Uterus (tissue), 4 donors: ENCODE measurements at places on chromosomes 6 and 20. TPM values are rescaled to one million over a fixed set of nuclear protein-coding genes. Genes with fewer than 3 reads are reported as not detected.
A peak's percentile ranks its signal among the peaks of the same experiment; 100 is the strongest.

- no peak overlapping the region for H3K4me3 ChIP-seq
- no peaks in the 10 kb centered on the region for H3K4me1 ChIP-seq
- H3K27me3 ChIP-seq, result no peaks in the 10 kb centered on the region
- H3K36me3 ChIP-seq, result no peaks in the 10 kb centered on the region
- DNase-seq, result no peak
- no peak overlapping the region for H3K27ac ChIP-seq
These were observed 124.9 kb downstream of the CCDC170 start for GRCh38 chr6:151618717-151619116.

DNA sequence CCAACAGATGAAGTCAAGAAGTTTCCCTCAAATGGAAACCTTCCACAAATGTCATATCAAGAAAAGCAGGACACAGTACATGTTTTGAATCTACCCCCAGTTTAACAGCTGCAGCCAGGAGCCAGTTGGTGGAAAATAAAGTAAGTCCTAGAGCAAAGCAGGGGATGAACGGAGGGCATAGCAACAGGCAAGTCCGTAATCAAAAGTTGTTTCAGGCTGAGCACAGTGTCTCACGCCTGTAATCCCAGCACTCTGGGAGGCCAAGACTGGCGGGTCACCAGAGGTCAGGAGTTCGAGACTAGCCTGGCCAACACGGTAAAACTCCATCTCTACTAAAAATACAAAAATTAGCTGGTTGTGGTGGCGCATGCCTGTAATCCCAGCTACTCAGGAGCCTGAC, 2.4 kb upstream of the SALL4 start:
- H3K4me3 ChIP-seq, result no peak overlapping the region
- no peak overlapping the region for H3K27ac ChIP-seq
- no peaks in the 10 kb centered on the region for H3K36me3 ChIP-seq
- no peak for DNase-seq
- peaks cover 13% of the 10 kb centered on the region for H3K27me3 ChIP-seq
- peaks cover 14% of the 10 kb centered on the region for H3K4me1 ChIP-seq

GRCh38 chr6:154261688-154262397, 94.8 kb downstream of the IPCEF1 start:
- no peak overlapping the region for H3K4me3 ChIP-seq
- no peaks in the 10 kb centered on the region for H3K27me3 ChIP-seq
- DNase-seq, result no peak
- no peaks in the 10 kb centered on the region for H3K36me3 ChIP-seq

DNA sequence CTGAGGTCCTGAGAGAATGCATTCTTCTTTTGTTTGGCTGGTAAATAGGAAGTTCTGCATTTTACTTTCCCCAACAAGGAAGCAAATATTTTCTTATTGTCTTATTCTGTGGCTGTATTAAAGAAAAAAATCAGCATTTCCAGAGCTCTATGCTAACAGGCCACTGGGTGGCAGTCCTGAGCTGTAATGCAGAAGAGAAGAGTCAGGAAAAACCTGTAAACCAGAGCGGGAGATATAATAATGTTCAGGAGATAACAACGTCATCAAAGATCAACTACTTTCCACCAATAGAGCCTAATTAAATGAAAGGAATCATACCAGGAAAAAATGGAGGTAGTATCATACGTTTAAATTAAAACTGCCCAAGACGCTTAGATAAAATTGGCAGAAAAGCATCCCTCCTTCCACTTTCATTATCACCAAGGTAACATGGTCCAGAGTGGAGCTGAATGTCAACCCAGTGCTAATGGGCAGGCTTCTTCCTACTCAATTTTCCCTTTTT, 55.6 kb upstream of the CARMIL1 start:
- H3K36me3 ChIP-seq, result no peaks in the 10 kb centered on the region
- no peaks in the 10 kb centered on the region for H3K27me3 ChIP-seq
- peak; percentile 72 for DNase-seq
- peak overlapping the region; percentile 31 for H3K4me3 ChIP-seq
- H3K27ac ChIP-seq, result peak overlapping the region; percentile 16
- H3K4me1 ChIP-seq, result no peaks in the 10 kb centered on the region

DNA sequence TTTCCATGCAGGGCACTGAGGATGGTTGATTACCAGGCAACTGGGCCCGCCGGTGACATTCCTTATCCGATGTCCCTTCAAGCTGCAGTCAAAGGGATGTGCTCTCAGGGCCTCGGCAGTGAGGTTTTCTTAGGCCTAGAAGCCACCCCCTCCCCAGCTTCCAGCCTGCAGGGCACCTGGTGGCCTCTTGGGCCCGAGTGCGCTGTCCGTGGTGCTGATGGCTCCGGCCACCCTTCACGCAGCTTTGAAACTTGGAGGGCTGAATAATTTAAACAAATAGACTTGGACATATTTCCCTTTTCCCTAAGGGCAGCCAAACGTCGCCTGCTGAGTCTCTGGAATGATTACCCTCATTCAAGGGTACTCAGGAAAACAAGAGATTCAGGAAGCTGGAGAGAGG, 8.9 kb upstream of the MLN start:
- H3K4me3 ChIP-seq, result no peak overlapping the region
- H3K4me1 ChIP-seq, result no peaks in the 10 kb centered on the region
- no peak overlapping the region for H3K27ac ChIP-seq

- H3K36me3 ChIP-seq, result no peaks in the 10 kb centered on the region
- no peak overlapping the region for H3K4me3 ChIP-seq
- no peaks in the 10 kb centered on the region for H3K27me3 ChIP-seq
- no peaks in the 10 kb centered on the region for H3K4me1 ChIP-seq
These were observed 55.5 kb upstream of the CHRNA4 start for GRCh38 chr20:63416631-63417030.

Gene PRL
- not detected for total RNA-seq

Gene HLA-DQB1
- total RNA-seq, result not detected

DNA sequence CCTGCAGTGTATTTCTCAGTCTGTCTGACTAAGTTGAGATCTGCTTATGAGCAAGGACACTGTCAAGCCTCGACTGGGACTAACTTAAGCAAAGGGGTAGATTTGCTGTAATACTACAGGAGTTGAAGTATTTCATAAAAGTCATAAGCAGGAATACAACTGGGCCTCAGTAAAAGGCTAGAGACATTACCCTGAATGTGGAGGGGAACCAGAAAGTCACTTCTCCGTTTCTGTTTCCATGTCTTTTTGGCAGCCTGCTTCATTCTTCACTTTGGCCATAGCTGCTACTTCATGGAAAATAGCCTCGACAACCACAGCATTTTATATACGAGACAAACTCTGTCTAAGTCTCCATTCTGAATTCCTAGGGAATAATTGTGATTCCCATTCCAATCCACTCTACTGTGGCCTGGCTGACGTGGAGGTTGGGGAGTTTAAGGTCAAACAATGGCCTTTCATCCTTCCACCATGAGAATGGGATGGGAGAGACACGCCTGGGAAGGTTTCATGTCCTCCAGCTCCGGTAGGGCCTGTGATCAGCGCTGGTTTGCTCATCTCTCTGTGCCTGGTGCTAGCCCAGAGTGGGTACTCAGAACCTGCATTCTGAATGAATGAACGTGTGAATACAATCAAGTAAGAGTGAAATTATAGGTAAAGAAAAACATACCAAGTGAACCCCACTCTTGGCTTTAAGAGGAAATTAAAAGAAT, 37.1 kb upstream of the DUSP22 start:
- no peaks in the 10 kb centered on the region for H3K36me3 ChIP-seq
- no peak for DNase-seq
- no peak overlapping the region for H3K4me3 ChIP-seq

- no peaks in the 10 kb centered on the region for H3K36me3 ChIP-seq
These were observed 128.5 kb downstream of the MOXD1 start for GRCh38 chr6:132272776-132273175.

DNA sequence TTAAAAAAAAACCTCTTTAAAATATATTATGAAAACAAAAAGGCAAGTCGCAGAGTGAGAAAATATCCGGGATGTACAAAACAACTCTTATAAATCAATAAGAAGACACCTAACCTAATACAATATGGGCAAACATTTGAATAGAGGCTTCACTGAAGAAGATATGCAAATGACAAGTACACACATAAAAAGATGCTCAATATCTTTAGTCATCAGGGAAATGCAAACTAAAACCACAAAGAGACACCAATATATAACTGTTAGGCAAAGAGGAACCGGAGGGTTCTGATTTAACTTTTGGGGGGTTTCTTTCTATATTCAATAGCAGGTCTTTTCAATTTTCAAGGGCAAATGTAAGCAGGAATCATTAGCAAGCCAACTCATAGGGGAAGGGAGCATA, 480.7 kb upstream of the SPTLC3 start:
- no peaks in the 10 kb centered on the region for H3K27me3 ChIP-seq
- no peak overlapping the region for H3K27ac ChIP-seq
- no peak for DNase-seq
- H3K4me3 ChIP-seq, result no peak overlapping the region

DNA sequence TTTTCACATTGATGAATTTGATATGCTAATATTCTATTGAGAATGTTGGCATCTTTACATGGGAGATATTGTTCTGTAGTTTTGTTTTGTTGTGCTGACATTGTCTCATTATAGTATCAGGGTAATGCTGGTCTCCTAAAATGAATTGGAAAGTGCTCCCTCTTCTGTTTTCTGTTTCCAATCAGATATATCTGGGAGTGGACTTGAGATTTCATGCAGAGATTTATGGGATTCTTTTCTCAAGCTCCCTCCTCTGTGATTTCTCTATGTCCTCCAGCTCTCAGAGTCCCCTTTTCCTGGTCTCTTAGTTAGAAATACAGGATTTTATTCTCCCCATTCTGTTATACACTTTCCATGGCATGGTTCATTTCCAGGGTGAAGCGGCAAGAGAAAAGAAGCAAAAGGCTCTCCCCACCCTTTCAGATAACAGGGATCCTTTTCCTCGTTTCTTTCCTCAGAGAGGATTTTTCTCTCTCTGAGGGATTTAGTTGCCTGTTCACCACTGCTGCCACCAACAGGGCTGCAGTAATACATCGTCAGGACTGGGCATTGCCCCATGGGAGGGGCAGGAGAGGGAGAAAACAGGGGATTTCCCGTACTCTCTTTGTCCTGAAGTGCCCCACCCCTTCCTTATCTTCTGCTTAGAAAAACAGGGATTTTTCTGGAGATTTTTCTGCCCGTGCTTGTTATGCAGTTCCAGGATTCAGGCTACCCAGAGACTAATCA, 59.3 kb upstream of the STMND1 start:
- no peaks in the 10 kb centered on the region for H3K4me1 ChIP-seq
- no peak overlapping the region for H3K4me3 ChIP-seq

Gene CST4
- not detected for total RNA-seq

Gene PPT2
- total RNA-seq, result 26.8 TPM

DNA sequence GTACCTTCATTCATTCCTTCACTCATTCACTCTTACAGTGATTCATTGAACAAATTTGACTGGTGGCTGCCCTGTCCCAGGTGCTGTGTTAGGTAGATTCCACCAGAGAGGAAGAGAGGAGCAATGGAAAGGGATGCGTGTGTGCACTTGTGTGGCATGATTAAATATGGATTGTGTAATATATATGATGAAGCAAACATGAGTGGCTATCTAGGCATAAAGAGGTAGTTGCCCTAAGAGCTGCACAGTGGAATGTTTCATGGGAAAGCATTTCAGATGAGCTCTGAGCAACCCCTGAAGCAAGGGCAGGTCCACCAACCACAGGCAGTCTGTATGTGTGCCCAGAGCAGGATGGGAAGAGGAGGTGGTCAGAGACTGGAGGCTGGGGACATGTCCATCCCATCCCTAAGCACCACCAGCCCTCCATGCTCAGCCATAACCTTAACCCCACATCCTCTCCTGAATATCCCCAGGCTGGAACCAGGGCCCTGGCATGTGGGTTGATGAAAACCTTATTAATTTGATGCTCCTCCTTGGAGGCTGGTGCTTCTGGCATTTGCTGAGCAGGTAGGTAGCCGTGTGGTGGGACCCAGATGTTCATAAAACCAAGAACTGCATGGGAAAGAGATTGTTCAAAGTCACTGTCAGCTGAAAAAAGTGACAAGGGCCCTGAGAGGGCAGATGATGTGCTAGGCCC, 226.2 kb downstream of the SYNDIG1 start:
- H3K27ac ChIP-seq, result no peak overlapping the region
- no peak overlapping the region for H3K4me3 ChIP-seq
- H3K27me3 ChIP-seq, result no peaks in the 10 kb centered on the region
- DNase-seq, result no peak

DNA sequence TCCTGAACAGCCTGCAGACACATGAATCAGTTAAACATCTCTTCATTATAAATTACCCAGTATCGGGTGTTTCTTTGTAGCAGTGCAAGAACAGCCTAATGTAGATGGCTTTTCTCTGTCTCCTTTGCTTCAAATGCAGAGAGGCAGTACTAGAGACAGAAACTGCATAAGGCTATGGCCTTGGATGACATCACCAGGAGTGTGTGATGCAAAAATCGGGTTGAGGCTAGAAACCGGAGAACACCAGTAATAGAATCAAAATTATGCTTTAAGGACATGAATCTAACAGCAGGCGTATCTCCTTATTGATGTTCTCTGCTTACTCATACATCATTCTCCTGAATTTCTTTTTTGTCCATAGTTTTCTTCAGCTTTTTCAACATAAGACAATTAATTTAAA, 49.3 kb upstream of the FLRT3 start:
- no peaks in the 10 kb centered on the region for H3K36me3 ChIP-seq
- no peak for DNase-seq
- no peak overlapping the region for H3K27ac ChIP-seq
- no peaks in the 10 kb centered on the region for H3K27me3 ChIP-seq
- no peaks in the 10 kb centered on the region for H3K4me1 ChIP-seq

- H3K4me1 ChIP-seq, result peaks cover 13% of the 10 kb centered on the region
- no peak for DNase-seq
- no peak overlapping the region for H3K27ac ChIP-seq
- no peak overlapping the region for H3K4me3 ChIP-seq
- no peaks in the 10 kb centered on the region for H3K36me3 ChIP-seq
- H3K27me3 ChIP-seq, result peaks cover 18% of the 10 kb centered on the region
These were observed 18.0 kb downstream of the AARS2 start for GRCh38 chr6:44294832-44295791.

Gene TRIM31
- total RNA-seq, result not detected

GRCh38 chr6:170089963-170090362, 200.9 kb downstream of the DLL1 start:
- no peak overlapping the region for H3K27ac ChIP-seq
- H3K27me3 ChIP-seq, result no peaks in the 10 kb centered on the region
- peak; percentile 4 for DNase-seq
- H3K4me3 ChIP-seq, result no peak overlapping the region

Gene CST2
- total RNA-seq, result not detected

Gene TRIM15
- not detected for total RNA-seq

DNA sequence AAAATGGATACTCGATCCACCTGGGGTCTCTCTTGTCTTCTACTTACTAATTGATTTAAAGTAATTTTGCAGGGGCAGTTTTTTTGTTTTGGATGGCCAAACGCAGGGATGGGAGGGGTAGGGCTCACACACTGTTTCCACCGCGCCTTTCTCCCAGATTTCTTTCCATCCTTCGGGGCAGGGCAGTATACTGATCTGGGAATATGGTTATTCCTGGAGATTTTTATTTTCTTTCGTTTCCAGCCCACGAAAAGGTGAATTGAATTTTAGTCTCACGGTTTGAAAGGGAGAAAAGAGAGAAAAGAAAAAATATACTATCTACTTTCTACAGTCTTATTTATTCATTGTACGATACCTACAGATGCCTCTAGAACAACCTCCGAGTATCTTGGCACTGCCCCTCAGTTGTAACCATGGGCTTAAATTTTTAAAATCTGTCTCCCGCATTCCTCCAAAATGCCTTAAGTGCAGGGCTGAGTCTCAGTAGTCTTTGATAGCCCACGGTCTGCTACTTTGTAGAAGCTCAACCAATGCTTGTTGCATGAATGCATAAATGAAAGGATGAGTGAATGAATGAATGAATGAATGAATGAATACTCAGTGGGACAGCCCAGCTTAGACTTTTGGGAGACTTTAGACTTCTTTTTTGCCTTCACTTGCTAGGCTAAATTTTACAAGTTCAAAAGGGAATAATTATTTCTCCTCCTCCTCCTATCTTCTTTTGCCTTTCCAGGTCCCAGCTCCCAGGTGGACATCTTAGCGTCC, 18.1 kb upstream of the TRIM27 start:
- H3K36me3 ChIP-seq, result no peaks in the 10 kb centered on the region
- peak overlapping the region; percentile 91 for H3K27ac ChIP-seq
- DNase-seq, result no peak
- peak overlapping the region; percentile 65 for H3K4me3 ChIP-seq
- no peaks in the 10 kb centered on the region for H3K4me1 ChIP-seq

Gene PGC
- total RNA-seq, result 2.1 TPM
